ENCODE measurements at places on chromosomes 11 and 22.

GRCh38 chr11:86514453-86514852 is 139.8 kb downstream of the CCDC81 start:
- DNase-seq: peak; percentile 57

- no peak for DNase-seq
These were observed 34.7 kb downstream of the USP35 start for GRCh38 chr11:78223320-78223954.

- no peak for DNase-seq
These were observed 245.5 kb downstream of the BRD1 start for GRCh38 chr22:49582181-49582580.

- no peak for DNase-seq
These were observed 124.3 kb upstream of the FGF3 start for GRCh38 chr11:69943506-69943905.

- no peak for DNase-seq
These were observed 959.1 kb downstream of the BRD1 start for GRCh38 chr22:48868554-48868953.

DNA sequence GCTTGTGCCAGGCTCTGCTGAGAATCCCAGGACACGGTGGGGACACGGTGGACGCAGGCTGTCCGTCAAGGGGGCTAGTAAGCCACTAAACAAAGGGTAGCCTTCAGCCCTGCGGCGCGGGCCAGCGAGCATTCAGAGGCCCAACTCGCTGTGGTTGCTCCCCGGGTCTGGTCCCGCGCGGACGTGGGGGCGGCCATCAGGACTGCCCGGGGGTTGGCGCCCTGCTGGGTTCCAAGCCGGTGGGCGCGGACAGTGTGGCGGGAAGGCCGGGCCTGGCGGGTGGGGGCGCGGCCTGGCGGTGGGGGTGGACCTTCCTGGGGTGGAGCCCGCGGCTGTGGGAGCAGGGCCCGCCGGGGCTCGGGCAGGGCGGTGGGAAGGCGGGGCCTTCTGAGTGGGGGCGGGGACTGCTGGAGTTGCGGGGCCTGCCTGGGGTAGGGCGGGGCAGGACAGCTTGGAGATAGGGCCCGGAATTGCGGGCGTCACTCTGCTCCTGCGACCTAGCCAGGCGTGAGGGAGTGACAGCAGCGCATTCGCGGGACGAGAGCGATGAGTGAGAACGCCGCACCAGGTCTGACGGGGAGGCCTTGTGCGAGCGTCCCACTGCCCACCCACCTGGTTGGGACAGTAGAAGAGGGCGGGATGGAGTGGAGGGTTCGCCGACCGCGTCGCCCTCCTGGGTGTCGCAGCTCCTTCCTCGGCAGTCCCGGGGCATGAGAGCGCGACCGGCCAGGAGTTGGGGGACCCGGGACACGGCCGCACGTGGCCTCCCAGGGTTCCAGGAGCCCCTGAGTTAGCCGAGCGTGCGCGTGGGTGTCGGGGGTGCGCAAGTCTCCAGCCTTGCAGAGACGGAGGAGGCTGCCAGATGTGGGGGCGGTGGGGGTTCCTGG is at the start of gene SERHL2:
SERHL2 (plus strand) TSS at position 482 of the 887 bp plus-strand sequence; CDS start at position 547, 65 bp downstream.
- peak; percentile 86 for DNase-seq

- peak; percentile 28 for DNase-seq
These were observed 47.8 kb downstream of the DBX1 start for GRCh38 chr11:20112291-20113148.

GRCh38 chr11:12684816-12685215 is 10.6 kb downstream of the TEAD1 start:
- DNase-seq: no peak

GRCh38 chr22:24465566-24465965 is 29.6 kb upstream of the UPB1 start:
- peak; percentile 37 for DNase-seq

DNA sequence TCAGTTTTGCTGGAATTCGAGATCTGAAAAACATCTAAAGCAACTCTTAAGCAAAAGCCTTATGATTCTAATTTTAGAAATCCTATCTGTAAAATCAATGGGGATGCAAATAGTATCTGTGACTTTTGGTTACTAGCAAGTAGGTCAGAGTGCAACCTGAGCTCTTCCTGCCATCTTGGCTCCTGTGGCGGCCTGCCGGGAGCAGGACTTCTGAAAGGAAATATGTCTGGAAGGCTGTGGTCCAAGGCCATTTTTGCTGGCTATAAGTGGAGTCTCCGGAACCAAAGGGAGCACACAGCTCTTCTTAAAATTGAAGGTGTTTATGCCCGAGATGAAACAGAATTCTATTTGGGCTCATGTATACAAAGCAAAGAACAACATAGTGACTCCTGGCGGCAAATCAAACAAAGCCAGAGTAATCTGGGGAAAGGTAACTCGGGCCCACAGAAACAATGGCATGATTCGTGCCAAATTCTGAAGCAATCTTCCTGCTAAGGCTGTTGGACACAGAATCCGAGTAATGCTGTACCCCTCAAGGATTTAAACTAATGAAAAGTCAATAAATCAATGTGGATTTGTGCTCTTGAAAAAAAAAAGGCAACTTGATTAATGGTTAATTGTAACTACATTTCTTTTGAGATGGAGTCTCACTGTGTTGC is 1.7 kb downstream of the SAMM50 start:
- DNase-seq: no peak

DNA sequence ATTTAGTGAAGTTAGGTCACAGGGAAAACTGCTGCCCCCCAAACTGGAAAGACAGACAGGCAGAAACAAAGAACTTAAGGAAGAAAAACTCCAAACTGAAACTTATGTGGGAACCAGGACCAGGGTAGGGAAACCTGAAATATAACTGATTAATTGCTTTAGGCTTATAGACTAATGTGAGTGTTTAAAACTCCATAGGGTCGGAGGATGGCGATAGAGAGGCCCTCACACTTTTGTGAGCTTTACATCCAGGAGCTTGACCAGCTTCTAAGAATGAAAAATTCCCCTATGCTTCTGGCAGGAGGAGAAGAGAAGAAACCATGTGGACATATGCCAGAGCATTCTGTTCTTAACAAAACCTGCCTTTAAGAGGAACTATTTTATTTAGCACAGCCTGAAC is 598.6 kb downstream of the NELL1 start:
- DNase-seq: no peak

GRCh38 chr11:94741022-94741679 is 27.0 kb upstream of the AMOTL1 start:
- peak; percentile 18 for DNase-seq

GRCh38 chr22:36257948-36258670 is 5.2 kb downstream of the APOL1 start:
- no peak for DNase-seq

GRCh38 chr11:86873573-86874083 is 73.3 kb downstream of the PRSS23 start:
- DNase-seq: peak; percentile 5

DNA sequence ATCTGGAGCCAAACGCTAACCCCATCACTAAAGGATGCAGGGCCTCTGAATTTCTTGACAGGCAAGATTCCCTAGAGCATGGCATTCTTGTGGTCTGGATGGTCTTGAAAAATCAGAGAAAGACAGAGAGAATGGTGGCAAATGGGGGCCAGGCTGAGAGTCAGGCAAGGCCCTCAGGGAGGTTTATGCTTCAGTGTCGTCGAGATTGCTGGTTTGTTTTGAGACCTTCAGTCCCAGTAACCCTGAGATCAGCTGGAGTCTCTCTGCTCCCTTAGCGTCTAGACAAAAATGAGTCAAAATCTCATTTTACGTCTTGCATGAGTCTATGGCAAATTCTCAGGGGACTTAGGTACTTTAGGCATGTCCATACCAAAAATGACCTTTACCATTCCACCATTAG is 539.3 kb downstream of the SOX6 start:
- no peak for DNase-seq

DNA sequence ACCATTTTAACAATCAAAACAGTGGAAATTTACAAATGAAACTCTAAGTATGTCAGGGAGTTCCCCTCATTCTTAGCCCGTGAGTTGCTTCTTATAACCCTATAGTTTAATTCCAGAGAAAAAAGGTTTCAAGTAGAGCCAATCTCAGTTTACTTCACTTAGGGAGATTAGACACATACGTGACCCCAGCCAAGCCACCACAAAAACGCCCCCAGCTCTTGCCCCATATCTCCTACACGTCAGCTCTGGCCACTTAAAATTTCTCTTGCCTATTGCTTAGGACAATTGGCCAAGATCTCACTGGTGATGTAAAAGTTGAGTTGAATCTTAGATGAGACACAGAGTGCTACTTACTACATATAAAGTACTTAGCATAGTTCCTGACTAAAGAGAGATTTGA is 166.4 kb downstream of the ETS1 start:
- peak; percentile 64 for DNase-seq

DNA sequence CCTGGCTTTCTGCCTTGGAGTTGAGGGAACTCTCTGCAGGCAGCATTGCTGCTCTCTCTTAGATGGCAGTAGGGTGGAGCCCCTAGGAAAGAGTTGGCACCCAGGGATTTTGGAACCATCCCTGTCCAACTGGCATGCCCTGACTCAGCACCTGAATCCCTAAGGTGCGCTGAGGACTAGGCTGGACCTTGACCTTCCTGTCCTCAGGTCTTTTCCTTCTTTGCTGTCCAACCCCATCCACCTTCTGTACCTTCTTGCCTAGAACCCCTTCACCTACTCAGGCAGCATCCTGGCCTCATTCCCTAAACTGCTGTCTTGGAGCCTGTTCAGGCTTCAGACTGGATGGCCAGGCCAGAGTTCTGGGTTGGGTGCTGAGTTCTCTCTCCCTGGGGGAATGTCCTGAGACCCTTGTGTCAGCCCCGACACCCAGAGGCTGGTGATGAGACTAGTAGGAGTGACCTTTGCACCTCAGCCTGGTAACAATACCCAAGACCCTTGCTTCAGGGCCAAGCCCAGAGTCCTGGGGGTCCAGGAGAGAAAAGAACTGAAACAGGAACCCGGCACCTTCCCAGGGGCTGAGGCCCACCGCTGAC is 2.5 kb upstream of the POLD4 start:
- no peak for DNase-seq

- no peak for DNase-seq
These were observed 6.9 kb upstream of the NLRP6 start for GRCh38 chr11:271319-271715.

GRCh38 chr11:43576320-43576802 is 104.2 kb upstream of the HSD17B12 start:
- DNase-seq: peak; percentile 53

DNA sequence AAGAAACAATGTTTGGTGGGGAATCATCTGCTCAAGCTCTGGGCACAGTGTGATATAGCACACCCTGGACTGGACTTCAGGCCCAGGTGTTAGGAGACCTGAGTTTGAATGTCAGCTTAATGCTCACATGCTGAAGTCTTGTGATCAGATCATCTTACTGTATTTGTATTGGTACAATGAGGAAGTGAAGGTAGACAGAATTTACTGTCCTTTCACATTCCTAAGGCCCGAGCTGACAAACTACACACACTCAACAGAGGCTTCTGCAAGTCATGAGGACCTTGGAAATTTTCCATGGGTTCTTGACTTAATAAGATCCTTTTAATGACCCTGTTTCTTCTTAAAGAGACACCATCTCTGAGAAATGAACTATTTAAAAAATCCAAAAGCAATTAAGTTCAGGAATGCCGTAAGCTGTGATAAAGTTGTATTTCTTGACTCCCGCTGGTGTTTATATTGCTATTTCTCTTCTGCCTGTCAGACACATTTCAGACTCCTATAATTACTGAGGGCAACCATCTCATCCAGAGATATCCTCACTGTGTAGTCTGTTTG is 802.0 kb downstream of the DLG2 start:
- no peak for DNase-seq

DNA sequence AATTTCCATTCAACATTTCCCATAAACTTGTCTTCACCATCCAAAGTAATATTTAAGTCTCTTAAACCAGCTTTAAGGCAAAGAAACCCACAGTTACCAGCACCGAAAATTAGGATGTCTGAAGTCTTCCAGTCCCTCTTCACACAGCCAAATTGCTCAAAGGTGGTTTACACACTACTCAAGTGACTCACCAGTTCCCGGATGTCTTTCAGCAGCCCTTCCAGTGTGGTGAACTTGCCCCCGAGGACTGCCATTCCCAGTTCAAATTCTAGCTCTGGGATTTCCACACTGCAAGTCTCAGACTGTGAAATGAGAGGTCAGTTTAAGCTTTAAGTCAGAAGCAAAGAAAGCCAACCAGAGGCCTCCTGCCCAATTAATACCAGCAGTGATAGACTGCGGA is 5.1 kb downstream of the ZPR1 start:
- DNase-seq: no peak

- DNase-seq: no peak
These were observed 5.3 kb upstream of the MRGPRG start for GRCh38 chr11:3223932-3224381.

- DNase-seq: no peak
These were observed 268.8 kb downstream of the DDX10 start for GRCh38 chr11:108933630-108934029.

GRCh38 chr11:44573333-44573732 is 7.9 kb downstream of the CD82 start:
- peak; percentile 75 for DNase-seq

- DNase-seq: no peak
These were observed 3.7 kb downstream of the CTSC start for GRCh38 chr11:88333862-88334261.

- no peak for DNase-seq
These were observed at the start of gene TNNI2 for GRCh38 chr11:1838426-1839144. TSS of gene TNNI2 (plus strand) at chr11:1838981. CDS start at chr11:1839697, 716 bp downstream.

DNA sequence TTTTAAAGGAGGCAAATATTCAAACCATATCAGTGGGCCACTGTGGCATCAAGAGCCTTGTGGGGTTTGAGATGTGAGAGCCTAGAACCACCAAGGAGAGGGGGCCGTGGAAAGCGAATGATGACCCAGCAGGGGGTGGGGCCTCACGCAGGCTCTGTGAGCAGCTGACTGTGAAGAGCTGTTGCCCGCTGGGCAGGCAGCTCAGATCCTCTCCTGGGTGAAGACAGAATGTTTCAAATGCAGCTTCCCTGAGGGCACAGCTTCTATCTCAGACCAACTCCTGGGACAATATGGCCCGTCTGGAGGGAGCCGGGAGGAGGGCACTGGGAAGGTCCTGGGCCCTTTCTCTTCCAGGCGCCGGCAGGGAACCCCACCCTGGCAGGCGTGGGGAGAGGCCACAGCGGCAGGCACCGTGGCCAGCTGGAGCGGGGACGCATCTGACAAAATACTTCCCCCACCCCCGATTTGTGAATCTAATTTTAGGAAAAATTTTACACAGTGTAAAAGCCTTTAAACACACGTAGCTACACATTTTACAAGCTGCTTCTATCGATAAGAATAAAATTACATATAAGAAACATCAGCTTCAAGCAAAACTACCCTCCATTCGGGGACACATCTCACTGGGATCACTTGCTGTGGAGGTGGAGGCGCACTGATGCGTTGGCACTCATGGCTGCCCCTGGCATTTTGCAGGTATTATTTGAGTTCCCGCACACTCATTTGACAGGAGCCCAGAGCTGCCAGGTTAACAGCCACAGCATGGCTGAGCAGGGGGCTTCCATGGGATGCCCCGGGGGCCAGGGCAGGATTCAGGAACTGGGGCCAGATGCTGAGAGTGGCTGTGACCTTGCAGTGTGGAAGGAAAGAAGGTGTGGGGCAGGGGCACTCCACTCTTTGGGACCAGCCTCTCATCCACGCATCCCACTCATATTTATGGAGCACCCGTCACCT is 40.3 kb downstream of the PARVG start:
- no peak for DNase-seq

Data from suppressor macrophage treated with lipopolysaccharide for 4 hours (primary cell).